Left renal pelvis (tissue), 4 donors: ENCODE measurements at places on chromosomes 12 and 14.

GRCh38 chr14:29927376-29928116, at the start of gene PRKD1:
Gene PRKD1 (minus strand): TSS chr14:29927847.
- peak; percentile 54 for DNase-seq

DNA sequence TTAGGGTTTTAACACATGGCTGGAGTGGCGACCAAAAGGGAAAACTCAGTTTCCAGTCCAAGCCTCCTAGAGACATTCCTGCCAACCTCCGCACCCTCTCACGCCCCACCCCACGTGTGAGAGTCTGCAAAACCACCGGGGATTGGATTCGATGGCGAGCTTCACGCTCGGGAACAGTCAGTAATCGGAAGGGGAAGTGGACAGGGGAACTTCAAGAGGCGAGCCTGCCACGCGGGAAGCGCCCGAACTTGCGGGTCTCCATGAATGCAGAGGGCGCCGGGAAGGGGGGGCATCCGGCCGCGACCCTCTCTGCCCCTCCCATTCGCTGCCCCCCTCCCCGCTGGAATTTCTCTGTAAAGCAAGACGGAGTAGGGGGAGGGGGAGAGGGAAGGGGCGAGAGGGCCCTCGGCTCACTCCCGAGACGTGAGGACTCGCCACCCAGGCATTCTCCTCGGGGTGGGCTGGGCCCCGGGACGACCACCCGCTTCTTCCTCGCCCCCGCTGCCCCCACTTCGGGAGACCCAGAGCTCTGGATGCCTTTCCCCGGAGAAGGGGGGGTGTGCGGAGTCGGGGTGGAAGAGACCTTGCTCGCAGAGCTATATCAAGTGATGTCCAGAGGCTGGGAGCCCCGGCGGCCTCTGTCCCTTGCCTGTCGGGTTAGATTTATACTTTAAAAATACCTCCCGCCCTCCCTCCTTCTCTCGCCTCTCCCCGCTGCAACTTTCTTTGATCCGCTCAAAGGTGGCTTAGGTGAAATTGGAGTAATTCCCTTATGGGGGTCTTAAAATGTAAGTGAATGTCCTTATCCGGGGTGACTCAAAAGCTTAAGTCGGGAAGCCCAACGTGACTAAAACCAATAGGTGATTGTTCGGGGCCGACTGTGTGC, 2.5 kb upstream of the CCND2 start:
- peak; percentile 50 for DNase-seq

DNA sequence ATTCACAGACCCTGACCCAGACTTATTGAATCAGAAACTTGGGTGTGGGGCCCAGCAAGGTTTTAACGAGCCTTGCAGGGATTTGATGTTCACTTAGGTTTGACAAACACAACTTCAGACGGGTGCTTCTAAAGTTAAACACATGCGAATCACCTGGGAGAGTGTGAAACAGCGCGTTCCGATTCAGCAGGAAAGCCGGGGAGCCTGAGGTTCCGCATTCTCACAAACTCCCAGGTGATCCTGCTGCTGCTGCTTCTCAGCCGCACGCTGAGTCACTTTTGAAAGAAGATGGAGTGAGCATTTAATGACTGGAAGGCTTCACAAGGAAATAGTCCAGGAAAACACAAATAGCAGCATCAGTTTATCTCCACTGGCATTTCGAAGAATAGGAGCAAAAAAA, 44.2 kb upstream of the DDX11 start:
- no peak for DNase-seq

DNA sequence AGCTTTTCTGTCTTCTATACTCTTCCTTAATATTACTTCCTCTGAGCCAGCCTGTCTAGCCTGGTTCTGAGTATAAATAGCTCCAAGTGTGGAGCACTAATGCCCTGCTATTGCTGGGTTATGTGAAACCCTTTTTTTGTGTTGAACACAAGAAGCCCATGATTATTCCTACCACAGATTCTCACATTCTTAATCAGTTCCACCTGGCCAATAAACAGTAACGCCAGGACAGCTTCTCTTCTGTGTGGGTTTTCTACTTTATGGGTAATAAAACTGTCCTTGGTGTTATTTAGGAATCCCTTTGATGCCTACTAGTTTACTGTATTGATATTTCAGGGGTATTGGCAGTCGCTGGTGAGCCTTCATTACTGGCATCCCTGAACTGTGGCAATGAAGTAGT, 48.9 kb upstream of the LRIG3 start:
- no peak for DNase-seq

- no peak for DNase-seq
Observed at GRCh38 chr14:22313172-22313801, 275.7 kb downstream of the DAD1 start.

GRCh38 chr12:122097927-122098756, 19.6 kb downstream of the MLXIP start:
- no peak for DNase-seq
